Stimulated activated CD4-positive, alpha-beta T cell treated with anti-CD3 and anti-CD28 coated beads, Interleukin-4, amount 100 ng/mL, for 4 hours (primary cell): ENCODE measurements at places on chromosomes 3 and 15.

GRCh38 chr15:38168467-38169070 is 84.1 kb upstream of the SPRED1 start:
- no peak for DNase-seq

GRCh38 chr15:66704803-66705153 is 2.7 kb downstream of the SMAD6 start:
- no peak for DNase-seq

DNA sequence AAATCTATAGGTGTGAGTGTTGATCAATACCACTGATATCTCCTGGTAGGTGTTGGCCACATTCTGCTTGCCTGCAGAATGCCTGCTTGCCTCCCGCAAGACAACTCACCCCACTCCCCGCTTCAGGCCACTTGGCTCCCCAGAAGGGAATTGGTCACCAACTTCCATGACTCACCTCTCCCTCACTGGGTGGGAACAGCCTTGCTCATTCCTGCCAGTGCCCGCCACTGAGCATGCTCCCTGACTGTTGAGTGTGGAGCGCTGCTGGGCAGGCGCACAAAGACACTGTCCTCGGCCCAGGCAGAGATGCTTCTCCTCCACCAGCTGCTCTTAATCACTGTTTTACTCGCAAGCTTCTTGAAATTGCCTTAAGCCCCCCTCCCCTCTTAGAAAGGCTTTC is 57.3 kb upstream of the PPP2R3A start:
- no peak for DNase-seq

- no peak for DNase-seq
Observed at GRCh38 chr15:74274470-74275038, 38.4 kb downstream of the CCDC33 start.

DNA sequence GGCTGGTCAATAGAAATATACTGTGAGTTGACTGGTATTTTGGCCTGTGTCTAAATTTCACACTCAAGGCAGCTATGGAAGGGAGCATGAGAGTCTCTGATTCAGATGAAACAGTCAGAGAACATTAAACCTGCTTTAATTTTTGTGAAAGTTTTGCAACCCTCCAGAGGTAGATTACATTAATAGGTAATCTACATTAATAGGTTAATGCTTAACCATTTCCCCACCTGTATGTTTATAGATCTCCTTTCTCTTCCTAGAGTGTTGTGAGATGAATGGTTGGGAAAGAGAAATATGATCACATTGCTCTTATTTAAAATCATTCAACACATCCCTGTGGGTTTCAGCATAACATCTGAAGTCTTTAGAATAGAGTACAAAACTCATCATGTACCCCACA is 586.9 kb upstream of the DPPA4 start:
- no peak for DNase-seq
